PC-9 (cell line): ENCODE measurements at places on chromosomes 16 and 17. TPM values are rescaled to one million over a fixed set of nuclear protein-coding genes. Genes with fewer than 3 reads are reported as not detected.

Gene RNF157
- total RNA-seq = 5.7 and 7.2 TPM in 2 replicates

Gene HIGD1B
- not detected in 2 replicates for total RNA-seq

Gene LITAFD
- not detected in 2 replicates for total RNA-seq

Gene RAB11FIP4
- total RNA-seq = 22.9 and 28.6 TPM in 2 replicates

Gene GPR179
- total RNA-seq = 0.57 and 0.58 TPM in 2 replicates

Gene TMC8
- 1.9 and 2.6 TPM in 2 replicates for total RNA-seq

Gene SLX4
- total RNA-seq = 11.5 and 13.8 TPM in 2 replicates

Gene KRTAP9-4
- not detected in 2 replicates for total RNA-seq

Gene CD300LG
- not detected in 2 replicates for total RNA-seq

Gene CLEC16A
- total RNA-seq = 34.9 and 45.0 TPM in 2 replicates

DNA sequence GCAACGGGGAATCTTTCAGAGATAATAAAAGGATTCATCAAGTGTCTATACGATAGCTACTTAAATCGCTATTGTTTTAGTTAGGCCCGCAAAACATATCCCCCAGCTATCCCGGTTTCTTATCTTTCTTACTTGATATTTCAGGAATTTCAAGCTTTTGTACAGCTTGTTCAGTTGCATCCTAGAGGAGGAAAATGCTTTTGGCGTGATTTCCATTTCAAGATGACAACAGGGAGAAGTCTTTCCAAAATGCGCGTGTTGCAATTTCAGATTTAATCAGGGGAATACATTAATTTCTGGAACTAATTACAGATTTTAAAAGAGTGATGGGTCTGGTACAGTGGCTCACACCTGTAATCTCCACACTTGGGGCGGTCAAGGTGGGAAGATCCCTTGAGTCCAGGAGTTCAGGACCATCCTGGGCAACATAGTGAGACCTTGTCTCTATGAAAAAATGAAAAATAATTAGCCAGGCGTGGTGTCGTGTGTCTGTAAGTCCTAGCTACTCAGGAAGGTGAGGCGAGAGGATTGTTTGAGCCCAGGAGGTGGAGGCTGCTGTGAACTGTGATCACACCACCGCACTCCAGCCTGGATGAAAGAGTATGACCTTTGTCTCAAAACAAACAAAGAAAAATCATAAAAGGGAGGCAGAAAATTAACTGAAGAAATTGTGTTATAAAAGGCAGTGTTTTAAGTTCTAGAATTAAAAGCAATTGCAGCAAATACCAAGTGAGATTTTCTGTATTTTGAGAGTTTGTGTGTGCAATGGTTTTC, 546.1 kb downstream of the MAF start:
- no peak overlapping the region for H3K27ac ChIP-seq
- H3K36me3 ChIP-seq = no peaks in the 10 kb centered on the region
- no peaks in the 10 kb centered on the region for H3K4me1 ChIP-seq
- H3K4me3 ChIP-seq = no peak overlapping the region

DNA sequence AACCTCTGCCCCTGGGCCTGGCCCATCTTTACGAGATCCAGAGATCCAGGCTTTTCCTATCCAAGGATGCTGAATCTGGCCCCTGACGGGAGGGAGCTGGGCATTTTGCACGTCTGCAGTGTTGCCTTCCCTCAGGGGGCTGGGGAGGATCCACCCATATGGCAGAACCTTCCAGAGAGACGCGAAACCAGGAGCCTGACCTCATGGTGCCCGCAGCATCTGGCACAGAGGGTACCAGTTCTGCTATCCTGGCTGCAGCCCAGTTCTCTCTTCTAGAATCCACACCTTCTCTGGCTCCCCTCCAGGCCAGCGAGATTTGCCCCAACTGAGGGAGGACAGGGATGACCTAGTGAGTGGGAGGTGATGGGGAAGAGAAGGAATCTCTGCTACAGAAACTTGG, 20.5 kb upstream of the ZNF652 start:
- H3K36me3 ChIP-seq = no peaks in the 10 kb centered on the region
- no peaks in the 10 kb centered on the region for H3K27me3 ChIP-seq
- no peaks in the 10 kb centered on the region for H3K4me1 ChIP-seq
- no peak overlapping the region for H3K4me3 ChIP-seq
- DNase-seq = no peak

DNA sequence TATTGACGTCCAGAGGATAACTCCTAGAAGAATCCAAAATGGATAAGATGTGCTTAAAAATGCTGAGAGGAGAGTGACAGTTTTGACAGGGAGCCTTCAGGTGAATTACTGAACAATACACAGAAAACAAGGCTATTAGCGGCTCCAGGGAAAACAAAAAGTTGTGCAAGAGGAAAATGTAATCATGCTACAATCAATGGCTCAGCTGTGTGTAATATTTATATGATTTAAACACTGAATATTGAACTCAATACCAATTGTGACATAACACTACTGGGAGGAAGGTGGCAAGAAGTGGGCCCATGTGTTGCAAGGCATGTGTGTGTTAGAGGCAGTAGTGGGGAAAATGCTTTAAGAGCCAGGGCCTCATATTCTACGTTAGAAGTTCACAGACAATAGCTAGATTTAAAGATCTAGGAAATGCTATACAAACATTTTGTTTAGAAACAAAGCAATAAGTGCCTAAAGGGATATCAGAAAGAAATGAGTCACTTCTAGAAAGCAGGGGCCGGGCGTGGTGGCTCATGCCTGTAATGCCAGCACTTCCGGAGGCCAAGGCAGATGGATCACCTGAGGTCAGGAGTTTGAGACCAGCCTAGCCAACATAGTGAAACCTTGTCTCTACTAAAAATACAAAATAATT, 253.2 kb upstream of the IRX5 start:
- peaks cover 10% of the 10 kb centered on the region; the same call in 1 of the 2 replicates for H3K4me1 ChIP-seq
- no peaks in the 10 kb centered on the region for H3K27me3 ChIP-seq
- DNase-seq = no peak
- no peaks in the 10 kb centered on the region for H3K36me3 ChIP-seq

DNA sequence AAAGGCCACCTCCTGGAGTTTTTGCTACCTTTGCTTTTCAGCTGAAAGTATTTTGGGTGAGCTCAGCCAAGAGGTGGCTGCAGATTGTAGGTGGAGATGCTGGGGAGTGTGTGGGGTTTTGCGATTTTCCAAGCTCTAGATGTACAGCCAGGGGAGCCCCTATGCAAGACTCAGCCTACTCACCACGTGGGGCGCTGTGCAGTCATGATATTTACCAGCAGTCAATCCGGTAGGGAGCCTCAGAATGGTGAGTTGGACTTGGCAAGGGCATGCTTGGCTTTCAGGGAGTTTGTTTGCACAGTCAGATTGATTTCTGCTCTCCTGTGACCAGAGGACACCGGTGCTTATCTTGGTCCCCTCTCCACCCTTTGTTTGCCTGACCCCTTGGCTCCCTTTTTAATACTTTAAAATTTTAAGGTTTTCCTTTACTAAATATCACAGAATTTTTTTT, 175.3 kb downstream of the UTP18 start:
- no peaks in the 10 kb centered on the region for H3K4me1 ChIP-seq
- no peaks in the 10 kb centered on the region; the same call in 1 of the 2 replicates for H3K27me3 ChIP-seq
- DNase-seq = peak; percentile 11
- H3K27ac ChIP-seq = no peak overlapping the region

GRCh38 chr17:58513965-58514769, at the start of gene MTMR4:
Gene MTMR4 (minus strand): TSS chr17:58514638. CDS start chr17:58514407, 231 bp downstream.
- H3K36me3 ChIP-seq = 0 out of 2 replicates have a peak, but pooled peaks cover 12% of the 10 kb centered on the region
- DNase-seq = peak; percentile 63
- H3K4me3 ChIP-seq = peak within 1 kb of the TSS; percentile 73
- peaks cover 16% of the 10 kb centered on the region for H3K4me1 ChIP-seq
- H3K27me3 ChIP-seq = no peaks in the 10 kb centered on the region
- no peak within 1 kb of the TSS for H3K27ac ChIP-seq

DNA sequence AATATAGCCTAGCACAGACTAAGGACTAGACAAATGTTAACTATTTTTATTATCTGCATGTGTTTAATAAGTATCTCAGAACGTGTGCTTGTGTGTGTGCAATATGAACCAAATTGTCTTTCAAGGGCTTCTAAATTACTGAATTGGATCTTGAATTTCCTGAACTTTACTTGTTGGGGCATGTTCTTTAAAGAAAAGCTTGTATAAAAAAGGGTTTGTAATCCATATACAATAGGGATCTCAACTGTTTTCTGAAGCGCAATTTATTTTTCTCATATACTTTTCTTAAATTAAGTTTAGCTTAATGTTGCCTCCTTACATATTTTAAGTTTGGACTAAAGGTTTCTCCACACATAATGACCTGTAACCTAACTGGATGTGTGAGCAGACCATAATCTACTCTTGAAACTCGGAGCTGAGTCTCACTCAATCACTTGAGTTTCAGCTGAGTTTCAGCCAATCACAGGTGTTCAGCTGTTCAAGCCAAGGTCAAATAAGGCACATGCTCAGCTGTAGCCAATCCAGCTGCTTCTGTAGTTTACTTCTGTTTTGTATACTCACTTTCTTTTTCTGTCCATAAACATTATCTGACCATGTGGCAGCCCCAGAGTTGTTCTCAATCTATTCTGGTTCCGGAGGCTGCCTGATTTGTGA, 72.3 kb downstream of the CDK5R1 start:
- no peaks in the 10 kb centered on the region for H3K36me3 ChIP-seq
- H3K4me1 ChIP-seq = no peaks in the 10 kb centered on the region
- DNase-seq = no peak

- H3K4me3 ChIP-seq = no peak overlapping the region
- no peak overlapping the region for H3K27ac ChIP-seq
- H3K27me3 ChIP-seq = no peaks in the 10 kb centered on the region
- peaks cover 3% of the 10 kb centered on the region for H3K4me1 ChIP-seq
- H3K36me3 ChIP-seq = no peaks in the 10 kb centered on the region
Observed at GRCh38 chr17:992933-993332, 4.0 kb upstream of the TIMM22 start.

GRCh38 chr16:12497526-12497925, 306.2 kb downstream of the CPPED1 start:
- H3K27ac ChIP-seq = no peak overlapping the region
- H3K27me3 ChIP-seq = no peaks in the 10 kb centered on the region
- DNase-seq = no peak
- no peaks in the 10 kb centered on the region for H3K4me1 ChIP-seq
- no peaks in the 10 kb centered on the region for H3K36me3 ChIP-seq

DNA sequence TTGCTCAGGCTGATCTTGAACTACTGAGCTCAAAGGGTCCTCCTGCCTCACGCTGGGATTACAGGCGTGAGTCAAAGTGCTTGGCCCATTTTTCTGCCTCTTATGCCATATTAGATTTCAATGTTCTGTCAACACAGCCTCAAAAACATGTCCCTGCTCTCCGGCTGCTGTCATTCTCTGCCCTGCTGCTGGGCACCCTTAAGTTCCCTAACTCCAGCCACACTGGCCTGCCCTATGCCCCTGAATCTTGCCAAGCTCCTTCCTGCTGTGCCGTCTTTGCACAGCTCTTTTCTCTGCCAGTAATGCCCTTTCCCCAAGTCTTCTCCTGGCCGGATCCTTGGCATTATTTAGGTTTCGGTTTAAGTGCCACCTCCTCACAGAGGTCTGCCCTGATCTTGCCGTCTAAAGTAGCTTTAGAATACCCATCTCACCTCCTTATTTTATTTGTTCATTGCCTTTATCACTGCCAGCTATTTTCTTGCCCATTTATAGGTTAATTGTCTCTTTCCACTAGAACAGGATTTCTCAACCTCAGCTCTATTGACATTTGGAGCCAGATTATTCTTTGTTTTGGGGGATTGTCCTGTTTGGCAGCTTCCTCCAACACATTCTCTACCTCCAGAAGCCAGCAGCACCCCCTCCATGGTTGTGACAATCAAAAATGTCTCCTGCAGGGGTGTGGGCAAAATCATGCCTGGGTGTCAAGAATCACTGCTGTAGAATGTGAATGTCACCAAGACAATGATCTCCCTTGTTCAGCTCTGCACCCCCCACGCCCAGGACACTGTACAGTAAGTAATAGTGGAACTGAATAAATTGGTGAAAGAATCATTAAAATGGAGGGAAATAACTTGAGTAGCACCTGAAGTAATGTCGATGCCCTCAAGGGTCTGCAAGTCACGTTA, 168.2 kb downstream of the CYLD start:
- DNase-seq = no peak
- no peak overlapping the region for H3K4me3 ChIP-seq
- no peaks in the 10 kb centered on the region for H3K4me1 ChIP-seq
- H3K36me3 ChIP-seq = no peaks in the 10 kb centered on the region
- no peak overlapping the region for H3K27ac ChIP-seq
- H3K27me3 ChIP-seq = peaks cover 62% of the 10 kb centered on the region

- no peaks in the 10 kb centered on the region for H3K36me3 ChIP-seq
- no peaks in the 10 kb centered on the region for H3K27me3 ChIP-seq
- H3K4me3 ChIP-seq = no peak overlapping the region
- no peak for DNase-seq
Observed at GRCh38 chr16:57357330-57358085, 1.1 kb upstream of the CCL22 start.

DNA sequence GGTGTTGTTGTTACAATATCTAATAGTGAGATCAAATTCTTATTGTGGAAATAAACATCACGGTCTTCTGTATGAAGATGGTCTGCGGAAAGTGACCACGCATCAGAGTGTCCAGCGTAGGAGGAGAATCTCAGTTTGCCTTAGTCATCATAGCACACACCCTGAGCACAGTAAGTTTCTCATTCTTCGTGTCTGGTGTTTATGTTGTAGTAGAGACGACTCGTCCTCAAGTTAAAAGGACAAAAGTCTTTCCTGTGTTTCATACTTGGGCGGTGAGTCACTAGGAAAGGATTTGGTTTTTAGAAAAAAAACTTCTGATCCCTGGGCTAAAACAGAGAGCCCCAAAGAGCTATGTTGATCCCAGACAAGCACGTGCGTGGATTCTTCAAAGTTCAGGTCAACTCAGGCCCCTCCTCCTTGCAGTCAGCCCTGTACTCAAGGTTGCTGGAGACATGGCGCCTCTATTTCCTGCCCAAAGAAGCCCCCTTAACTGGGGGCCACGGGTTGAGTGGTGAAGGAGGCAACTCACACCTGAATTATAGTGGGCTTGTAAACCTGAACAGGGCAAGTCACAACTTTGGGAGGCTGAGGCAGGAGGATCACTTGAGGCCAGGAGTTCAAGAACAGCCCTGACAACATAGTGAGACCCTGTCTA, 170.4 kb downstream of the ZFHX3 start:
- H3K36me3 ChIP-seq = no peaks in the 10 kb centered on the region
- no peak overlapping the region for H3K4me3 ChIP-seq
- peak overlapping the region; percentile 95 for H3K27ac ChIP-seq
- H3K4me1 ChIP-seq = peaks cover 46% of the 10 kb centered on the region

- H3K36me3 ChIP-seq = no peaks in the 10 kb centered on the region
- H3K4me1 ChIP-seq = no peaks in the 10 kb centered on the region
- no peaks in the 10 kb centered on the region for H3K27me3 ChIP-seq
- no peak overlapping the region for H3K27ac ChIP-seq
Observed at GRCh38 chr16:12348733-12349704, 372.5 kb downstream of the SNX29 start.

DNA sequence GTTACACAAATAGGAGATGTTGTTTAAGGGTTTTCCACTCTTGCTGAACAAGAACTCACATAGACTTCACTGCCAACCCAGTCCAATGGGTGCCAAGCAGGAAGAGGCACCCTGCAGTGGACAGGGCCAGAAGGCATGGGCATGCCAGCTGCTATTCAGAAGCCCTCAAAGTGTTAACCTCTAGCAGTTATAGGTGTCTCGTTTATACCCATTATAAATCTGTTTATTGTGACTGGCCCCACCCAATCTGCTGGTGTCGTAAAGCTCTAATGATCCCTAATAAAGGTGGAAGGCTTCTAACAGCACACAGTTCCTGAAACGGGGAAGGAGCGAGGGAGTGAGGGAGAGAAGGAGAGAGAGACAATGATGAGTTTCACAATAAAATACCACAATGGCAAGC, 23.9 kb downstream of the HNF1B start:
- H3K4me1 ChIP-seq = peaks cover 22% of the 10 kb centered on the region
- H3K36me3 ChIP-seq = no peaks in the 10 kb centered on the region
- H3K27me3 ChIP-seq = no peaks in the 10 kb centered on the region
- H3K27ac ChIP-seq = no peak overlapping the region
- no peak for DNase-seq
